ENCODE measurements at places on chromosomes 12 and 14. TPM values are rescaled to one million over a fixed set of nuclear protein-coding genes. Genes with fewer than 3 reads are reported as not detected.

SLC15A5 gene
- not detected for total RNA-seq

AREL1 gene
- 22.6 TPM for total RNA-seq

CIROP gene
- 0.12 TPM for total RNA-seq

KRT85 gene
- total RNA-seq: not detected

KSR2 gene
- not detected for total RNA-seq

DHRS1 gene
- 20.9 TPM for total RNA-seq

ACSS3 gene
- 3.2 TPM for total RNA-seq

RPL10L gene
- not detected for total RNA-seq

LMNTD1 gene
- not detected for total RNA-seq

CCDC38 gene
- total RNA-seq: not detected

Measured in smooth muscle cell of the coronary artery (primary cell).